ENCODE measurements at places on chromosomes 2 and 18.

DNA sequence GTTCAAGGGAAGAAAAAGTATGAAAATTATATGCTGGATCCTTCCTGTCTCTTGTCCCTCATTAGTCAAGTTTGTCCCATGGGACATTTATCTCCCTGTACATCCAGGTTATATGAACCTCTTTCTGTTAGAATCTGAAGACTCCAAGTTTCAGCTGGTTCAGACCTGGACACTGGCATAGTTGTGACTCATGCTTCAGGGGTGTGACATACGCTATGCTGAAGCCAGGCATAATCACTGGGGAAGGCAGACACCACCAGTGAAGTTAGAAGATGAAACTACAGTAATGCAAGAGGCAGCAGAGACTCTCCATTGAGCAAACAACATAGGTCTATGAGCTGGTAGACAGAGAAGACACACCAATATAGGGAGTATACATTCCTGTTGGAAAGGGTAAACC lies 269.7 kb upstream of the SLC8A1 start:
- DNase-seq: no peak

GRCh38 chr2:233356546-233357308 lies 2.4 kb downstream of the DGKD start:
- no peak for DNase-seq

DNA sequence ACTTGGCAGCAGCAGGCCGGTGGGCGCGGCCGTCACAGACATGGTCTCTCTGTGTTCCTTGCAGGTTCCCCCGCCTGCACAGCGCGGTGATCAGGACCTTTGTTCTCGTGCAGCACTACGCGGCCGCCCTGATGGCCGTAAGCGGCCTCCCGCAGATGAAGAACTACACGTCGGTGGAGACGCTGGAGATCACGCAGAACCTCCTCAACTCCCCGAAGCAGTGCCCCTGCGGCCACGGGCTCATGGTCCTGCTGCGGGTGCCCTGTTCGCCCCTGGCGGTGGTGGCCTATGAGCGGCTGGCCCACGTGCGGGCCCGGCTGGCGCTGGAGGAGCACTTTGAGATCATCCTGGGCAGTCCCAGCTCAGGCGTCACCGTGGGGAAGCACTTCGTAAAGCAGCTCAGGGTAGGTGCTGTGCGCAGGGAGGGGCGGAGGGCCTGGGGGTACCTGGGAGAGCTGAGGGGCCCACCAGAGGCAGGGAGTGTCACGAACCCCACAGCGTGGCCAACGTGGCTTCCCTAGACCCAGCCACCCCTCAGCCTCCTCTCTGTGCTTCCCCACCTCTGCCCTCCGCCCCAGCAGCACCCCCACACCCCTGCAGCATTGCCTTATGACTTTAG lies 59.3 kb downstream of the NTSR2 start:
- DNase-seq: no peak

GRCh38 chr2:212282671-212283261 lies 255.8 kb downstream of the ERBB4 start:
- DNase-seq: no peak

DNA sequence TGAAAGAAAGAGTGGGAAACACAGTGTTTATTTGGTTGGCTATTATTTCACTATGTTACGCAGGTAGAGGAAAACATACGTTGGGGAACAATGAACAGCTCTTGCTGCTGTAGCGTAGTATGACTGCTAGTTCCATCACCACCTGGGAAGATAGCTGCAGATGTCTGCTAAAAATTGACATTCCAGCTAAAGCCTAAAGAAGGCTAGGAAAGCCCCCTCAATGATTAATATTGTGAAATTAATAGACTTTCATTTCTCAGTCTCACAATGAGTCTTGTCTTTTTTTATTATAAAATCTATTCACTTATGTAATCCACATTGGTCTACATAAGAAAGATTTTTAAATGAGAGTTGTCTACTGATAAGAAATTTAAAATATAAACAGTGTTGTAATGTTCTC lies 165.7 kb downstream of the CPS1 start:
- DNase-seq: no peak

DNA sequence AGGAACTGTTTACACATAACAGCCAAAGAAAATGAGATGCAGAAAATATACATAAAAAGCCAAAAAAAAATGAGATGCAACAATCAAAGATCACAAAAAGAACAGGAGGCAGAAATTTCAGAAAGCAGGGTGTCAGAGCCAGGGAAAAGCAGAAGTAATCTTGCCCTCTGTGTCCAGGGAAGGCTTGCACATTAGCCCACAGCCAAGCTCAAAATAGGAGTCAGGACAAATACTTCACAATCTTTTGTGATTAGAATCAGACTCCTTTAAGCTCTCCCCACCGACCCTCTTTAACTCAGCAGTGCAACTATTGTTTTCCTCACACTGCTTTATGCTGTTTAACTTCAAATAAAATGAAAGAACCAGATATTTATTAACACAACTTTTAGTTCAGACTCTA lies 34.6 kb downstream of the IAH1 start:
- DNase-seq: no peak

GRCh38 chr2:121788685-121789084 lies 33.2 kb downstream of the TSN start:
- DNase-seq: no peak

DNA sequence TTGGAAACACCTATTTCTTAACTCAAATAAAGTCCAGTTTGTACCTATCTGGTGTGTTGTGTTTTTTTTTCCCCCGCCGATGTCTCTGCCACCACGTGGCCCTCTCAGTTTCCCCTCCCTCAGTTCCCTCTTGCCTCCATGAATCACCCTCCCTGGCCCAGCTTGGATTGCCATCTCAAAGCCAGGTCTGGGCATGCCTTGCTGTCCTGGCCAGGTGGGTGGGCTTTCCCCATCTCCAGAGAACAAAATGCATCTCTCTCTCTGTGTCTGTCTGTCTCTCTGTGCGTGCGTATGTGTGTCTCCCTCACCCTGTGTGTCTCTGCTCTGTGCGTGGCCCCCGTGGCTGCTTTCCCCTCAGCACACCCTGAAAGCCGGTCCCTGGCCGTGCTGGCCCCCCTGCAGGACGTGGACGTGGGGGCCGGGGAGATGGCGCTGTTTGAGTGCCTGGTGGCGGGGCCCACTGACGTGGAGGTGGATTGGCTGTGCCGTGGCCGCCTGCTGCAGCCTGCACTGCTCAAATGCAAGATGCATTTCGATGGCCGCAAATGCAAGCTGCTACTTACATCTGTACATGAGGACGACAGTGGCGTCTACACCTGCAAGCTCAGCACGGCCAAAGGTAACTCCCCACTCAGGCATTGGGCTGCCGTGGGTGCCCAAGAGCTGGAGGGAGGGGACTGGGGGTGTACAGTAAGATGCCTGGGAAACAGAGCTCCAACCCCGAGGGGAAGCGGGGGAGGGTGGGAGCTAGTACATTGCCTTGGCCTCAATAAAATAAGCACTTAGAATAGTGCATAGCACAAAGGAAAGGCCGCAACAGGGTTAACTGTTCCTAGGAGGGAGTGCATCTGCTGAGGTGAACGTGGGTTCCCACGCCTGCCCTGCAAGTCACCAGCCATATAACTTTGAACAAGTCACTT lies 31.6 kb upstream of the GMPPA start:
- DNase-seq: no peak

- no peak for DNase-seq
Measured at GRCh38 chr2:31428001-31428418, 13.5 kb upstream of the XDH start.

DNA sequence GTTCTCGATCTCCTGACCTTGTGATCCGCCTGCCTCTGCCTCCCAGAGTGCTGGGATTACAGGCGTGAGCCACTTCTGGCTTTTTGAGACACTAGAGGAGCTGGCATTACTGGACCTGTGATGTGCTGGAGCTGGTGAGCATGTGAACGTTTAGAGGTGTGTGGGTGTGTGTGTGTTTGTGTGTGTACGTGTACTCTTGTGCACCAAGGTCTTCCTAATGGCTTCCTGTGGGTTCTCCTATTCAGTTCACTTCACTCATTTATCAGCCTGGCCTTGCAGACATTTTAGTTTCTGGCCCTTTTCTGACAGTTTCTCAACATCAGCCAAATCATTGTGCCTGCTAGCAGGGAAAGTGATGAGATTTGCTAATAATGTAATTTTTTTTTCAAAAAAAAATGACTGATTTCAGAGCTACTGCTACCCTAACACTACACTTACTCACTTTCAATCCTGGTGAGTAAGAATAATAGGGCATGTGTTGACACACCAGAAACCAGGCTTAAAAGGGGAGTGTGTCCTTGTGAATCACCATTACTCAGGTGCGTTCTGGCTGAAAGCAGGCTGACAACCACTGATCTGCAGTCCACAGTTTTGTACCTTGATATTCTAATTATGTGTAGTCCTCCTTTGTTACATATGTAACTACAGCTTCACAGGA lies 41.0 kb upstream of the ACTR3 start:
- no peak for DNase-seq

DNA sequence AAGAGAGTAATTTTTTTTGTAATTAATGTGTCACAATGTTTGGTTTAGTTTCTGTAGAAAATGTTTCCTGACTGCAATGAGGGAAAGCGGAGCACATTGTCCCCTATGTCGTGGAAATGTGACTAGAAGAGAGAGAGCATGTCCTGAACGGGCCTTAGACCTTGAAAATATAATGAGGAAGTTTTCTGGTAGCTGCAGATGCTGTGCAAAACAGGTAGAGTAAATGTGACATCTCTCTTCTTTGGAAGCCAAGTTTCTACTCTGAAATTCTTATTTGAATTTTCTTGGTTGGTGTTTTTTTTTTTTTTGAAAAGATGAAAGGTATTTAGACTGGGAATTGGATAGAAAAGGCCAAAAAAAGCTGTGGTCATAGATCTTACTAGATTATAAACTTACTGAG lies 20.0 kb downstream of the RNF138 start:
- no peak for DNase-seq

DNA sequence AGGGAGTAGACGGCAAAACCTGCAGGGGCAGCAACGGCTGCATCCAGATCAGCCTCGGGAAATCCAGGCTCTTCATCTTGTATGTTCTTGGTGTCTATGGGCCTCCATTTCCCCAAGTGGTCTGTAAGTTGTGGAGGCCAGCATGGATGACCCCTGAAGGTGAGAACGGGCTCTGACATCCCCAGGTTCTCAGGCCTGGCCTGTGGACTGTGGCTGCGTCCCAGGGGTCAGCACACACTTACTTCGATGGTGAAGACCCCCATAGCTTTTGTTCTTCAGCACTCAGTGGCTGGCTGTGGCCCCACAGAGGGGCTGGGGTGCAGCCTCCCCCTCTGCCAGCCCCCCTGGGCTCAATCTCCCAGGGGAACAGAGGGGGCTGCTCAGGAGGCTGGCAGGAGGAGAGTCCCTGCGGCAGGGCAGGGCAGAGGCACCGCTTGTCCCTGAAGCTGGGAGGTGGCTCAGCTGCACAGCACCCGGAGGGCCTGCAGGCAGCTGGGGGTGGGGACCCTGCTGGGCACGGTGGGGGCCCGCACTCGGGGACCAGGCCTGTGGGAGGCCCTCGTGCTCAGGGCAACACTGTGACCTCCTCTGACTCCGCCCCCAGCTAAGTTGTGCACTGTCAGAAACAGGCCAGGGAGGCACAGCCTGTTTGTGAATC lies 3.8 kb downstream of the SLC66A3 start:
- no peak for DNase-seq

DNA sequence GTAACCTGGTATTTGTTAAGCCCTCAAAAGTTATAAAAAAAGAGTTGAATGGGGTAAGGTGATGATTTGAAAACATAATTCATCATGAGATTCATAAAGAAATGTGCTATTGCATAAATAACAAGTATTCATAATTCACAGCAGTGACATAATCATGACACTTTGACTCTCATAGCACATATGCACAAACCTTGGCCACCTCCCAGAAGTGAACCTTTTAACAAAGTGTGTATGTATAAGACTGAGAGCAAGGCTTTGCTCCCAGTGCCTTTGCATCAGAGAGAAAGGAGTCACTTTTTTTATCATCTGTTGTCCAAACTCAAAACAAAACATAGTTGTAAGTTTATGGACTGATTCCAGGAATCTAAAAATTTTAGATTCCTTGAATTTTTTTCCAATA lies 15.0 kb upstream of the HTR2B start:
- DNase-seq: no peak

GRCh38 chr2:70321370-70321769 lies 19.5 kb upstream of the FAM136A start:
- DNase-seq: no peak

DNA sequence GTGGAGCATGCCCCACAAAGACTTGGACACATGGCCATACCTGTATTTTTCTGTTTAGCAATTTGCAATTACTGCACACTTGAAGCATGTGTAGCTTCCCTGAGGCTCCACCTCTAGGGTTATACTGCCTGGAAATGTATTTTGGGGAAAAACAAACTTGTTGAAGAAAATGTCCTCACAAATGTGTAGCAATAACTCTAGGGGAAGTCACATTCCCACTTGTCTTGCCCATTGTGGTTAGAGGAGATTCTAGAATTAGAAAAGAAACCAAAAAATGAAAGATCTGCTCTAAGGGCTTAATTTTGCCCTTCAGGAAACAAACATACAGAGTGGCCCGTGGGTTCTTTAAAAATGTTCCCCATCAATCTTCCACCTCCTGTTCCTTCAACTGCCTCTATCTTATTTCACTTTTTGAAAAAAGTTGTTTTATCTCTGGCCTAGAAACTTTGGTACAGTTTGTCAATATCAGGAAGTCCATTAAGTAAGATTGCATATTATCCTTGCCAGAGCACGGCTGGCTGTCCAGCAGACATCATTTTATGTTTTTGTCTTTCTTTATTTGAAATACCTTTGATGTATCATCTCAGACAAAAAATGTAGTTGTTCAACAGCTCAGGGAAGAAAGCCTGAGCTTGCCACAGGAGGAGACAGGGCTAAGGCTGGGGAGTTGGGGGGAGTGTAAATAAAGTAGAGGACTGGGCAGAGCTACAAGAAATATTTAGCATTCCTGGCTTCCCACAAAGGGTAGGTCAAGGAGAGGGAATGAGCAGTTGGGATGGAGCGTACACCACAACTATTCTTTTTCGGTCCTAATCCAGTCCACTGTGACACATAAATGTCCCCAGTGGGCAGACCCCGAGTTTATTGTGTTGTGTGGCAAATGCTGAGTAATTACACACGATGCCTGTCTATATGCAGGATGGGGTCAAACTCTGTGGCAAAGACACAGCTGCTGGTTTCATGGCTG lies 96.8 kb upstream of the CDC42EP3 start:
- DNase-seq: no peak

- DNase-seq: no peak
Measured at GRCh38 chr2:128313931-128314347, 4.7 kb downstream of the HS6ST1 start.

DNA sequence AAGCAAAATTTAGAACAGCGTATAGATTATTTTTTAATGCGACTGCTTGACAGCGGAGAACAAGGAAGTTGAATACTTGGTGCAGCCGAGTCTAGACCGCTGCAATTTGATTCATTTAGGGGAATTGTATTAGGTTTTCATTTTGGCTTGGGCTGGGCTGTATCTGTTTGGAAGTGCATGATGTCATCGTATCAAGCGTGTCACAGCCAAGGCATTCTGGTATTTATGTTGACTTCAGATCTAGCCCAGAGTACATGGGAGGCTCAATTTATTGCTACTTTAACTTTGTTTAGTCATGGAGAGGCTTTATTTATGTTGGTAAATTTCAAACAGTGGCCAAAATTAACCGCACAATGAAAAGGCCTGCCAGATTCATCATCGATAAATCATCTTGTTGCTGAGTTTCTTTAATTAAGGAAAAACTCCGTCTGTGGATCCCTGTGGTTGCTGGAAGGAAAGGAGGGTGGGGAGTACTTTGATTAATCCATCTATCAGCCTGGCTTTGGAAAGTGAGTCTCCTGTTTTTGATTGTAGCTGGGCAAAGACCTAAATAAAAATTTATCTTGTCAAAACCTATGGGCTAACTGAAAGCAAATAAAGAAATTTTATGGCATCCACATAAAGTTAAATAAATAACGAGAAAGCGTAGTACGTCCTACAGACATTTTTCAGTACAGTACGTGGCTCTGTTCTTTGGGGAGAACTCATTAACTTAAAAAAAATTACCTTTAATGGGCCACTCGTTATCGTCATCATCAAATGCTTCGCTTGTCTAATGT lies 230.4 kb upstream of the SPRED2 start:
- no peak for DNase-seq

Data from stimulated activated CD8-positive, alpha-beta memory T cell treated with anti-CD3 and anti-CD28 coated beads, Interleukin-7, amount 100 ng/mL, for 24 hours (primary cell).